ENCODE measurements at places on chromosomes 12 and 14. TPM values are rescaled to one million over a fixed set of nuclear protein-coding genes. Genes with fewer than 3 reads are reported as not detected.

MNAT1 gene
- total RNA-seq: 94.8 TPM

DNA sequence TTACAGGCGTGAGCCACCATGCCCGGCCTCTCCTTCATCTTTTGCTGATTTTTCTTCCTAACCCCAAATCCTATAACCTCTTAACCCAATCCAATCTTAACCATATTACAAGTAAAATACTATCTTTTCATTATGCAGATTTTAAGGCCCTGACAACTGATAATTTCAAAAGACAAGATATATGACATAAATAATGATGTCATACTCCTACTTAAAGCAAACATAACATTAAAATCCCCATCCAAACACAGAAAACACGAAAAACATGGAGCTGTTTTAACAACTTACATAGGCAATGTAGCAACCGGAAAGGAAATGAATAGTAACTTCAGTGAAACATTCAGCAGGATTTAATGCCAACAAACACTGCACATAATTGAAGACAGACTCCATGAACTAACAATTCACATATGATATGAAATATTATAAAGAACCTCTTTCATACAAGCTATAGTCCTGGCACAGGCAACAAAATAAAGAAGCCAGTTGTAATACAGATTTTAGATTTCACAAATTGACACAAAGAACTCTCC lies 21.5 kb downstream of the USP44 start:
- H3K27ac ChIP-seq: no peak overlapping the region
- H3K27me3 ChIP-seq: no peaks in the 10 kb centered on the region
- no peak for DNase-seq
- H3K36me3 ChIP-seq: no peaks in the 10 kb centered on the region
- no peak overlapping the region for H3K4me3 ChIP-seq
- H3K4me1 ChIP-seq: no peaks in the 10 kb centered on the region

GRCh38 chr12:69644511-69644910 lies 33.8 kb upstream of the LRRC10 start:
- H3K4me1 ChIP-seq: no peaks in the 10 kb centered on the region
- no peak for DNase-seq
- no peaks in the 10 kb centered on the region for H3K36me3 ChIP-seq
- H3K27ac ChIP-seq: no peak overlapping the region

GRCh38 chr14:56273155-56273554 lies 154.9 kb downstream of the PELI2 start:
- H3K27ac ChIP-seq: no peak overlapping the region
- H3K4me1 ChIP-seq: no peaks in the 10 kb centered on the region
- no peak for DNase-seq
- H3K4me3 ChIP-seq: no peak overlapping the region

- no peak for DNase-seq
- H3K27me3 ChIP-seq: no peaks in the 10 kb centered on the region
- H3K4me3 ChIP-seq: no peak overlapping the region
- no peak overlapping the region for H3K27ac ChIP-seq
- peaks cover 8% of the 10 kb centered on the region for H3K4me1 ChIP-seq
- no peaks in the 10 kb centered on the region for H3K36me3 ChIP-seq
Measured at GRCh38 chr14:55094292-55095157, 34.5 kb upstream of the LGALS3 start.

GRCh38 chr12:89225401-89225800 lies 126.9 kb downstream of the DUSP6 start:
- DNase-seq: no peak
- no peak overlapping the region for H3K4me3 ChIP-seq
- no peaks in the 10 kb centered on the region for H3K36me3 ChIP-seq
- H3K4me1 ChIP-seq: no peaks in the 10 kb centered on the region

DNA sequence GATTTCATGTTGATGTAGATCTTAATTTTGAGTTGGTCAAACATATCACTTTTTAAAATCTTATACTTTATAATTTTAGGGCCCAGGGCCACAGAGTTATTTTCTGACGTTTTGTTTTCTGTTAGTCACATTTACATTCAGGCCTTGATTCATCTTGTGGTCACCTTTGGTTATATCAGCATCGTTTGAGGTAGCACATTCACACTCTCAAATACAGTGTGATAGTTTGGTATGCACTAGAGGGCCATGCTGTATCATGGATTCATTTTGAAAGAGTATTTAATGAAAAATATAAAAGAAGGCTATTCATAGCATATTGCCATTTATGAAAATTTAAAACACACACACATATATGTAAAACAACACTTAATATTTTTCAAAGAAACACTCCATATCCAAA lies 274.6 kb downstream of the RAD51B start:
- H3K4me1 ChIP-seq: no peaks in the 10 kb centered on the region
- H3K27ac ChIP-seq: no peak overlapping the region
- no peaks in the 10 kb centered on the region for H3K27me3 ChIP-seq
- no peak for DNase-seq
- no peaks in the 10 kb centered on the region for H3K36me3 ChIP-seq

Data from HepG2 (cell line).